Type B pancreatic cell (in vitro differentiated cells): ENCODE measurements at places on chromosomes 5 and 9.

- no peaks in the 10 kb centered on the region for H3K4me1 ChIP-seq
- H3K4me3 ChIP-seq, result no peak overlapping the region
- H3K36me3 ChIP-seq, result peaks cover 41% of the 10 kb centered on the region
- H3K27ac ChIP-seq, result no peak overlapping the region
- H3K27me3 ChIP-seq, result no peaks in the 10 kb centered on the region
- DNase-seq, result no peak
Observed at GRCh38 chr5:180844432-180844831, 16.6 kb downstream of the ZFP62 start.

DNA sequence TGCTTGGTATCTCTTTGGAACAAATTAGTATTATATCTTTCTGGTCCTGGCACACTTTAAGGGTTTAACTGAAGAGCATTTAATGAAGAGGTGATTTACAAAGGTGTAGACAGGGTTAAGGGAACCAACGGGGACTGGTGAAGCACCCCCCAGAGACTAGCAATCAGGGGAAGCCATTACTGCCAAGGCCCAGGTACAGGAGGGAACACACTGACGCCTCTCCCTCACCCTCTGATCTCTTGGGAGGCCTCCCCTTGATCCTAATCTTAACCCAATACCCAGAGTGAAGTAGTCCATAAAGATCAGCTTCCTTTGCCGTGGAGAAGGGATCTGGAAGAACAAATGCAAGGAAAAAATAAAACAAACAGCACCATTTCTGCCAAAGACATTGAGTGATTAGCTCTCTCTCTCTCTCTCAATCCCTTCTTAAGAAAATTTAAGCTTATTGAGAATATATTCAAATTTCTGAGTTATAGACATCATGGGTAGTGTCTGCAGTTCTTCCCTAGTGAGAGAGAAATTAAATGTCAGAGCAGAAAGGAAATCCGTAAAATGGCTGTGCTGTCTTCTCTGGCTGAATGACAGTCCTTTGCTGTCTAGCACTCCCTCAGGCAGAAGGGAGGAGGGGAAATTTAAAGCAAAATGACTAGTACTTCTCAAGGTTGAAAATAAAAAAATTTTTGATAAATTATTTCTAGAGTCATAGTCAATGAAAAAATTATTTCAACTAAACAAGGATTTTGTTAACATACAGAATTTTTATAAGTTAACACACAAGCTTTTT is 20.0 kb downstream of the F2R start:
- peaks cover 9% of the 10 kb centered on the region for H3K4me1 ChIP-seq

DNA sequence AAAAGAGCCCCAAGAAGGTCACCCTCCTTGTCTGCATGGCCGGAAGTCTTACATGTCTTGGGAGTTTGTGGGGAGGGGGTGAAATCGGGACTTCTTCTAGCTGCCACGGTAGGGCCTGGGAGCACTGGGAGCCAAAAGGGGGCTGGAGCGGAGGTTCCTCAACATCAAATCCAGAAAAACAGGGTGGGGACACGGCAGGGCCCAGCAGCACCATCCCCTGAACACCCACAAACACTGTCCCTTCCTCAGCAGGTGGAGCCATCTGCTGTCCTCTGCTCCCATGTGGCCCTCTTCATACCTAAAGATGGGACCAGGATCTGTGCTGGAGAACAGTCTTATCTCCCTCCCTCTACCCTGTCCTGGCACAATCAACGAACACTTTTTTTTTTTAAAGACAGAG is 2.7 kb downstream of the TERT start:
- no peaks in the 10 kb centered on the region for H3K36me3 ChIP-seq
- H3K27me3 ChIP-seq, result peaks cover 33% of the 10 kb centered on the region
- no peak for DNase-seq
- H3K4me3 ChIP-seq, result peak overlapping the region; percentile 45

DNA sequence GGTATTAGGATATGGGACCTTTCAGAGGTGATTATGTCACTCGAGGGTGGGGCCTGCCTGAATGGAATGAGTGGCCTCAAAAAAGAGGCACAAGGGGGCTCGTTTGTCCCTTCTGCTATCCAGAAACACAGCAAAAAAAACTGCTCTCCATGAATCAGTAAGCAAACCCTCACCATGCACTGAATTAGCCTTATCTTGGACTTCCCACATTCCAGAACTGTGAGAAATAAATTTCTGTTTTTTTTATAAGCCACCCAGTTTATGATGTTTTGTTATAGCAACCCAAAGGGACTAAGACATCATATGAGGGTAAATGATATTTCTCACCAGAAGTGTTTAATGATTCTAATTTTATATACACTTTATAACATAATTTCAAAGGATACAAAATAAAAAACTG is 476.6 kb upstream of the EDIL3 start:
- no peaks in the 10 kb centered on the region for H3K27me3 ChIP-seq
- H3K4me3 ChIP-seq, result no peak overlapping the region
- no peaks in the 10 kb centered on the region for H3K4me1 ChIP-seq
- H3K36me3 ChIP-seq, result no peaks in the 10 kb centered on the region
- no peak for DNase-seq
- H3K27ac ChIP-seq, result no peak overlapping the region

GRCh38 chr9:100573655-100574260 is 4.1 kb upstream of the CAVIN4 start:
- H3K27me3 ChIP-seq, result no peaks in the 10 kb centered on the region
- H3K4me3 ChIP-seq, result no peak overlapping the region
- H3K4me1 ChIP-seq, result no peaks in the 10 kb centered on the region
- peaks cover 18% of the 10 kb centered on the region for H3K36me3 ChIP-seq
- H3K27ac ChIP-seq, result no peak overlapping the region

- peaks cover 8% of the 10 kb centered on the region for H3K27me3 ChIP-seq
- no peak overlapping the region for H3K4me3 ChIP-seq
- H3K4me1 ChIP-seq, result peaks cover 11% of the 10 kb centered on the region
- no peak for DNase-seq
- no peaks in the 10 kb centered on the region for H3K36me3 ChIP-seq
- no peak overlapping the region for H3K27ac ChIP-seq
Observed at GRCh38 chr9:80946496-80947170, 742.7 kb downstream of the TLE1 start.

- no peak overlapping the region for H3K27ac ChIP-seq
- H3K4me3 ChIP-seq, result no peak overlapping the region
- no peak for DNase-seq
- no peaks in the 10 kb centered on the region for H3K36me3 ChIP-seq
Observed at GRCh38 chr5:65468633-65469032, 13.1 kb downstream of the ADAMTS6 start.

DNA sequence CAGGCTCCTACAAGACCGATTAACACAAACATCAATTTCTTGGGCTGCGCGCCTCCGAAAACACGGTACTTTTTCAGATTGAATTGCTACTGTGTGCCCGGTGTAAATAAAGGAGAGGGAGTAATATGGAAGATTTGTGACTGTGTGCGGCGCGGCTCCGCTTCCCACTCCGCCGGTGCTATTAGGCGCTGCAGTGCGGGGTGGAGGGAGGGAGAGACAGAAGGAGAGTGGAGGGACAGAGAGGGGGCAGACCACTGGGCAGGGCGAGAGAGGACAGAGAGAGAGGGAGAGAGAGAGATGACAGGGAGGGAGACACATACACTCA is 24.7 kb upstream of the RNU6ATAC start:
- H3K27ac ChIP-seq, result no peak overlapping the region
- H3K4me3 ChIP-seq, result peak overlapping the region; percentile 19
- H3K4me1 ChIP-seq, result peaks cover 24% of the 10 kb centered on the region
- no peaks in the 10 kb centered on the region for H3K36me3 ChIP-seq

- H3K27me3 ChIP-seq, result peaks cover 3% of the 10 kb centered on the region
- DNase-seq, result no peak
- no peak overlapping the region for H3K27ac ChIP-seq
- H3K4me3 ChIP-seq, result no peak overlapping the region
- H3K4me1 ChIP-seq, result peaks cover 41% of the 10 kb centered on the region
Observed at GRCh38 chr5:150112201-150113046, 26.1 kb upstream of the CSF1R start.

DNA sequence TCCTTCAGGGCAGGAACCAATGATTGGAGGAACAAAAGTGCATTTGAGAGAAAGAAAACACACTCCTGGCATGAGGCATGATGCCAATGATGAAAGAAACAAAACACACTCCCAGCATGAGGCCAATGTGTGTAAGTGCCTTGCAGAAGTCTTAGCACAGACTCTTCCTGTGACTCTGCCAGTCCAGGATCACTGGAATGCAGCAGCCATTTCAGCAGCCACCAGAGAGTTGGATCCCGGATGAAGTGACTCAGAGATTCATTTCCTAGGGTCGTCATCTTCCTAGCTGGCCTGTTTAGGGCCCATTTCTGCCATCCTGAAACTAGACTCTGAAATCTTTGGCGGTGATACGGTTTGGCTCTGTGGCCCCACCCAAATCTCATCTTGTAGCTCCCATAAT is 212.5 kb downstream of the CFAP90 start:
- no peaks in the 10 kb centered on the region for H3K36me3 ChIP-seq
- no peaks in the 10 kb centered on the region for H3K4me1 ChIP-seq
- no peak overlapping the region for H3K4me3 ChIP-seq
- H3K27ac ChIP-seq, result no peak overlapping the region
- no peaks in the 10 kb centered on the region for H3K27me3 ChIP-seq

- no peak overlapping the region for H3K4me3 ChIP-seq
- DNase-seq, result no peak
- no peaks in the 10 kb centered on the region for H3K4me1 ChIP-seq
- no peak overlapping the region for H3K27ac ChIP-seq
Observed at GRCh38 chr5:79413112-79413511, 100.8 kb downstream of the HOMER1 start.

DNA sequence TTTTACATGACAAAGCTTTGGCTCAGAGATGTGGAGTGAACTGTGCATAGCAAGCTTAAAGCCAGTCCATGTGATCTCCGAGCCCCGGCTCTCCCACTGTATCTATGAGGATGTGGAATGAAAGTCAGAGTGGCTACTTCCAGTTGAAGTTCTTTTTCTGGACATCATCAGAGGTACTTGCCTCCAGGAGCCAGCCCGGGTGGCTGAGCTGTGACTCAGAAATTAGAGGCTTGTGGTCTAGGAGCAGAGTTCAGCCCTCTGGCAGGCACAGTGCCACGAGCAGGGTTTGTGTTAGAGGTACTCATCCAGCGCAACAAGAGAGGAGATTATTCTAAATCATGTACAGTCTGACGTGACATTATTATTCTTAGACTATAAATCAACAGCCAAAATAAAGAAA is 322.5 kb downstream of the CDK5RAP2 start:
- no peak overlapping the region for H3K27ac ChIP-seq
- peaks cover 23% of the 10 kb centered on the region for H3K27me3 ChIP-seq
- no peak for DNase-seq
- no peak overlapping the region for H3K4me3 ChIP-seq
- H3K4me1 ChIP-seq, result no peaks in the 10 kb centered on the region

DNA sequence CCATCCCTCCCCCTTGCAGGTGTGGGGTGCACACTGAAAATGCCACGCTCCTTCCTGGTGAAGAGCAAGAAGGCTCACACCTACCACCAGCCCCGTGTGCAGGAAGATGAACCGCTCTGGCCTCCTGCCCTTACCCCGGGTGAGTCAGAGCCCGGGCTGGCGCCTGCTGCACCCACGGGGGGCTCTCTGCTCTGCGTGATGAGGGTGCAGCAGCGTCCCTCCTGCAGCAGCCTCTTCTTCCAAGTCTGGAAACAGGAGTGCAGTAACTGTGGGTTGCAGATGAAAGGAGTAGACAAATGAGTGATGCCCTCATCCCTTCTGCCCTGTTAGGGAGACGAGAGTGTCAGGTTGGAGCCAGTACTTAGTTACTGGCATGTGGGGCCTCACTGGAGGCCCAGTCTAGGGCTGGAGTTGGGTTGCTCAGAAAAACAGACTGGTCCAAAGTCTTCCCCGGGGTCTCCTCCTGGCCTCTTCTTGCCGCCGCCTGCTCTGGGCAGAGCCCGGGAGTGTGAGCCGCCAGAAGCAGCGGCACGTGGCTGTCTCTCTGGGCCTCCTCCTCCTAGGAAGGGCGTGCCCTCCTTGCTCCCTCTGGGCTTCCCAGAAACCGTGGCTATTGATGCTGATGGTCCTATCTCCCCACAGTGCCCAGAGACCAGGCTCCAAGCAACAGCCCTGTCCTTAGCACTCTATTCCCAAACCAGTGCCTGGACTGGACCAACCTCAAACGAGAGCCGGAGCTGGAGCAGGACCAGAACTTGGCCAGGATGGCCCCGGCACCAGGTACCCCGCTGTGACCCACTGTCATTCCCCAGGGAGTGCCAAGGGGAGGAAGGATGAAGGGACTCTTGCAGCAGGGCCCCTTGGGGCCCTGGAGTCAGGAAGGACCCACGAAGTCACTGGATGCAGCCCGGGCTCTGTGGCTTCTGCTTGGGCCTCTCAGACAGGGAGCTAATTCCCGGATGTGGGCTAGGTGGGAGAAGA is 8.4 kb downstream of the GFI1B start:
- H3K27ac ChIP-seq, result no peak overlapping the region
- H3K4me3 ChIP-seq, result no peak overlapping the region
- peaks cover 5% of the 10 kb centered on the region for H3K4me1 ChIP-seq
- peaks cover 39% of the 10 kb centered on the region for H3K27me3 ChIP-seq

DNA sequence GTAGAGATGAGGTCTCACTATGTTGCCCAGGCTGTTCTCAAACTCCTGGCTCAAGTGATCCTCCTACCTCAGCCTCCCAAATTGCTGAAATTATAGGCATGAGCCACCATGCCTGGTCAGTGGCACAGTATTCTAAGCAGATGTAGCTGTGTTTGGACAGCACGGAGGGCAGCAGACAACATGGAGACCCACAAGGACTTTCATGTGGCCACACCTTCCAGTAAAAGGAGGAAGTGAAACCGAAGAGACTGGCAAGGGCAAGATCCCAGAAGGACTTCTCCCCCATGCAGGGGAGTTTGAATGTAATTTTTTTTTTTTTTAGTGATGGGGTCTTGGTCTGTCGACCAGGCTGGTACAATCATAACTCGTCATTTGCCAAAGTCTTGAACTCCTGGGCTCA is 172.2 kb downstream of the TRPM3 start:
- no peak overlapping the region for H3K27ac ChIP-seq
- peaks cover 4% of the 10 kb centered on the region for H3K4me1 ChIP-seq
- H3K4me3 ChIP-seq, result no peak overlapping the region

GRCh38 chr5:116459301-116459700 is 115.3 kb downstream of the SEMA6A start:
- peaks cover 35% of the 10 kb centered on the region for H3K4me1 ChIP-seq
- H3K36me3 ChIP-seq, result peaks cover 29% of the 10 kb centered on the region
- H3K27me3 ChIP-seq, result no peaks in the 10 kb centered on the region

- peaks cover 10% of the 10 kb centered on the region for H3K36me3 ChIP-seq
- no peak for DNase-seq
- H3K27me3 ChIP-seq, result no peaks in the 10 kb centered on the region
- no peak within 1 kb of the TSS for H3K27ac ChIP-seq
Observed at GRCh38 chr5:141354900-141355469, at the start of gene PCDHGA4. TSS of gene PCDHGA4 (plus strand) at chr5:141355021. CDS start at chr5:141355108, 87 bp downstream.

DNA sequence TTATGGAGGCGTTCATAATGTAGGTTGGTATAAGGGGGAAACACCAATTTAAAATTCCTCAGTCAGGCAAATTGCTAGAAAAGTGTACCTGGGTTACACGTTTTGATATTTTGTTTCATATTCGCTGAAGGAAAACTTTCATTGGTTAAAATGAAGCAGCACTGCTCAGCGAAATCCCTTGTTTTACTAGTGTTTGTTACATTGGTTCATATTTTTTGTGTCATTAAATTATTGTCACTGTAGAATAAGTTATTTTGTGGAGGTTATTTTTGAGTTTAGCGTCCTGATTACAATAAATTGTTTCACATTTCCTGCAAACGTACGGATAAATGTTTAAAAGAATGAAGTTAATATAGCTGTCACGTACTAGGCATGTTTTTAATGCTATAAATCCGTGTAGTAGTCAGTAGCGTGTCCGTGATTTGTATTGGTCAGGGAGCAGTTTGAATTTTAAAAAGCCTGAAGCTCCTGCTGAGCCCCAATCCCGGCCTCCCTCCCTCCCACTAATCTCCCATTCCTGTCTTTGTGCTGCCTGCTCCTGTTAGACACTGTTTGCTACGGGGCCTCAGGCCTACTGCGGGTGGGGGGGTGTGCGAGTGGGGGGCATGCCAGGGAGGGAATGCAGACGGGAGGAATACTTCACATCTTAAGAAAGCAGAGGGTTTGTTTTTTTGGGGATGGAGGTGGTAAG is 2.0 kb downstream of the NIPBL start:
- DNase-seq, result no peak
- peak overlapping the region; percentile 95 for H3K27ac ChIP-seq
- no peaks in the 10 kb centered on the region for H3K36me3 ChIP-seq
